Neural crest cell (in vitro differentiated cells): ENCODE measurements at places on chromosomes 2 and 18.

DNA sequence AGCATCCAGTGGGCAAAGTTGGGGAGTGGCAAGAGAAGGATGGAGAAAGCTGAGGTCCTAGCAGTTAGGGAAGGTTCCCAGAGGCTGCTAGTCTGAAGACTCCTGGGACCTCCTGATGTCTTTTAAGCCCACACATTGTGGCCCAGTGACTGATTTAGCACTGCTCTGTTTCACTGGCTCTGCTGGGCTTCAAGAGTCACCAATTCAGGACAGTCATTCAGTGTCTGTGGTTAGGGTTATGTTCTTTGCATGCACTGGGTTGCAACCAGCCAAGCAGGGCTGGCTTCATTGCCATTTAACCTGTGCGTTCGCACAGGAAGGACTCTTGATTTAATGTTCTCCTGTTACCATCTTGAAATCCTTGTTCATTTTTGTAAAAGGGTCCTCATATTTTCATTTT lies 199.2 kb downstream of the ICOS start:
- H3K36me3 ChIP-seq = no peaks in the 10 kb centered on the region
- no peaks in the 10 kb centered on the region for H3K27me3 ChIP-seq
- no peak overlapping the region for H3K27ac ChIP-seq

- no peaks in the 10 kb centered on the region for H3K27me3 ChIP-seq
- no peak for DNase-seq
- no peaks in the 10 kb centered on the region for H3K36me3 ChIP-seq
Observed at GRCh38 chr2:43754180-43754579, 19.7 kb upstream of the DYNC2LI1 start.

GRCh38 chr2:15128846-15129245 lies 432.3 kb downstream of the NBAS start:
- H3K27ac ChIP-seq = peak overlapping the region; percentile 48
- H3K4me1 ChIP-seq = peaks cover 32% of the 10 kb centered on the region
- H3K36me3 ChIP-seq = no peaks in the 10 kb centered on the region
- H3K4me3 ChIP-seq = no peak overlapping the region
- H3K27me3 ChIP-seq = no peaks in the 10 kb centered on the region
- no peak for DNase-seq

GRCh38 chr2:221085341-221085900 lies 486.7 kb downstream of the EPHA4 start:
- no peak overlapping the region for H3K27ac ChIP-seq
- H3K4me3 ChIP-seq = no peak overlapping the region
- DNase-seq = no peak
- no peaks in the 10 kb centered on the region for H3K27me3 ChIP-seq

- peaks cover 34% of the 10 kb centered on the region for H3K36me3 ChIP-seq
- DNase-seq = no peak
- no peaks in the 10 kb centered on the region for H3K27me3 ChIP-seq
- H3K4me1 ChIP-seq = no peaks in the 10 kb centered on the region
- H3K27ac ChIP-seq = no peak overlapping the region
Observed at GRCh38 chr2:237758185-237758584, 40.4 kb upstream of the RBM44 start.

GRCh38 chr2:196544906-196545433 lies 94.5 kb upstream of the CCDC150 start:
- no peaks in the 10 kb centered on the region for H3K4me1 ChIP-seq
- H3K27me3 ChIP-seq = no peaks in the 10 kb centered on the region
- no peaks in the 10 kb centered on the region for H3K36me3 ChIP-seq
- DNase-seq = no peak
- no peak overlapping the region for H3K27ac ChIP-seq

DNA sequence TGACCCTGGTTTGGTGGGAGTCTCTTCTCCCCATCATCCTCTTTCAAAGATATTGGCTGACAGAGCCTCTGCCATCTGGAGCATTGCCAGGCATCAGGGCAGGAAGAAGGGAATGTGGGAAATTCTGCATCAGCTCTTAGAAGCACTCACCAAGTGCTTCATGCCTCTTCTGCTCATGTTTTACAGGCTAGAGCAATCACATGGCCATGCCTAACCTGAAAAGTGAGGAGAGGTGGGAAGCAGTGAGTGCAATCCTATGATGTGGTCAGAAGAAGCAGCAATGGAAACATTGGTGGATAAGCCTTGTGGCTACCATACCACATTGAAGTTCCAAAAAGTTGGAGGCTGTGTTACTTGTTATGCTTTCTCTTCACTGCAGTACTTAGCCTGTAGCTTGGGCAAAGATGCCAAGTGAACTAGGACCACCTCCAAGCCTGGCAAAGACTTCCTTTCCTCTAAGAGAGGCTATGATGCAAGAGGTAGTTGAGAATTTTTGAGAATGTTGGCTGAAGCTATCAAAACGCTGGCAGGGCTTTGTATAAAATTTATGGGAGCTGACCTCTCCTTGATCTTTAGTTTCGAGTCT lies 64.1 kb downstream of the BCL2L11 start:
- no peak overlapping the region for H3K4me3 ChIP-seq

GRCh38 chr2:64605026-64605471 lies 48.7 kb downstream of the SERTAD2 start:
- no peaks in the 10 kb centered on the region for H3K36me3 ChIP-seq
- peaks cover 4% of the 10 kb centered on the region for H3K27me3 ChIP-seq
- DNase-seq = no peak

GRCh38 chr18:44841221-44841620 lies 160.5 kb downstream of the SETBP1 start:
- H3K4me1 ChIP-seq = peaks cover 48% of the 10 kb centered on the region
- peaks cover 11% of the 10 kb centered on the region for H3K36me3 ChIP-seq
- no peak overlapping the region for H3K27ac ChIP-seq
